ENCODE measurements at places on chromosomes 1 and 21.

DNA sequence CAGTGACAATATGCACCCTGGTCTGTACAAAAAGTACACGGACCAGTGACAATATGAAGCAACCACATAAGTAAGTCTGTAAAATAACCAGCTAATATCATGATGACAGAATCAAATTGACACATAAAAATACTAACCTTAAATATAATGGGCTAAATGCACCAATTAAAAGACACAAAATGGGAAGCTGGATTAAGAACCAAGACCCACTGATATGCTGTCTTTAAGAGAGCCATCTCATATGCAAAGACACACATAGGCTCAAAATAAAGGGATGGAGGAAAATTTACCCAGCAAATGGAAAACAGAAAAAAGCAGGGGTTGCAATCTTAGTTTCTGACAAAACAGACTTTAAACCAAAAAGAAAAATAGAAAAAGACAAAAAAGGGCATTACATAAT is 70.4 kb upstream of the VCAM1 start:
- no peak for DNase-seq

DNA sequence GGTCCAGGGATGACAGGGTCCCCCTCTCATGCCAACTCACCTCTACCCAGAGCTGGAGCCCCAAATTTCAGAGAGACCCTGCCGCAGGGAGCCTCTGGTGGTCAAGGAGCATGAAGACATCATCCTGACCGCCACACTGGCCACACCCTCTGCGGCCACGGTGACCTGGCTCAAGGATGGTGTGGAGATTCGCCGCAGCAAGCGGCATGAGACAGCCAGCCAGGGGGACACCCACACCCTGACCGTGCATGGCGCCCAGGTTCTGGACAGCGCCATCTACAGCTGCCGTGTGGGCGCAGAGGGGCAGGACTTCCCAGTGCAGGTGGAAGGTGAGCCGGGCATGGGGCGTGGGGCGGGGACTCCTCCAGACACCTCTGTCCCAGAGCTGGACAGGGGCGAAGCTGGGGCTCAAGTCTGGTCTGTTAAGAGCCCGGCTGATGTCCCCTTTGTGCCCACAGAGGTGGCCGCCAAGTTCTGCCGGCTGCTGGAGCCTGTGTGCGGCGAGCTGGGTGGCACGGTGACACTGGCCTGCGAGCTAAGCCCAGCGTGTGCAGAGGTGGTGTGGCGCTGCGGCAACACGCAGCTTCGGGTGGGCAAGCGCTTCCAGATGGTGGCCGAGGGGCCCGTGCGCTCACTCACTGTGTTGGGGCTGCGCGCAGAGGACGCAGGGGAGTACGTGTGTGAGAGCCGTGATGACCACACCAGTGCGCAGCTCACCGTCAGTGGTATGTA is 66.0 kb downstream of the OBSCN start:
- DNase-seq = no peak

DNA sequence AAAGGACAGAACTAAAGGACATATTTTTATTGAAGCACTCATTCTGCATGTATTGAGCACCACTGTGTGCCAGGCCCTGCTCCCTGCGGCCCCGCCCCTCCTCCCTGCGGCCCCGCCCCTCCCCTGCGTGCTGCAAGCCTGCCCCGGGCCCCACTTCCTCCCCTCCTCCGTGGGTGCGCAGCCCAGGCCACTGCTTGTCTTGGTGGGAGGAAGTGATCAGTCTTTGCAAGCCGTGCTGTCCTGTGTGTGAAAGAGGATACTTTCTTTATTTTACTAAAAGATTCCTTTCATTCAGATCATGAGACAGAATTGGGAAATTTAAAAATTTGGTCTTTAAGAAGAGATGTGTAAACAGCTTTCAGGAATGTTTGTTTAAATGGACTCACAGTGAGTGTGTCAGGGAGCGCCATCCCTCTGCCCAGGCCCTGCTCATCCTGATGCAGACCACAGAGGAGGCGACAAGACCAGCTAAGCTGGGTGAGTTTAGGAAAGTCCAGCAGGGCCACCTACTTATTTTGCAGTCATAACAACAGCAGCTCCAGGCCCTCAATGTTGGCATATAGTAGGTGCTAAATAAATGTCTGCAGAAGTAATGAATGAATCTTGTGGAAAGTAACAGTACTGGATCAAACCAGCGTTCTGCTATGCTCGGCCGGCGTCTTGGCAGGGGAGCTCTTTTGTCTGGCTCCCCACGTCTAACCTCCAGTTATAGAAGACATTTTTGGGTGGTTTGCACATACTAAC is 88.3 kb upstream of the SELENON start:
- DNase-seq = peak; percentile 85

DNA sequence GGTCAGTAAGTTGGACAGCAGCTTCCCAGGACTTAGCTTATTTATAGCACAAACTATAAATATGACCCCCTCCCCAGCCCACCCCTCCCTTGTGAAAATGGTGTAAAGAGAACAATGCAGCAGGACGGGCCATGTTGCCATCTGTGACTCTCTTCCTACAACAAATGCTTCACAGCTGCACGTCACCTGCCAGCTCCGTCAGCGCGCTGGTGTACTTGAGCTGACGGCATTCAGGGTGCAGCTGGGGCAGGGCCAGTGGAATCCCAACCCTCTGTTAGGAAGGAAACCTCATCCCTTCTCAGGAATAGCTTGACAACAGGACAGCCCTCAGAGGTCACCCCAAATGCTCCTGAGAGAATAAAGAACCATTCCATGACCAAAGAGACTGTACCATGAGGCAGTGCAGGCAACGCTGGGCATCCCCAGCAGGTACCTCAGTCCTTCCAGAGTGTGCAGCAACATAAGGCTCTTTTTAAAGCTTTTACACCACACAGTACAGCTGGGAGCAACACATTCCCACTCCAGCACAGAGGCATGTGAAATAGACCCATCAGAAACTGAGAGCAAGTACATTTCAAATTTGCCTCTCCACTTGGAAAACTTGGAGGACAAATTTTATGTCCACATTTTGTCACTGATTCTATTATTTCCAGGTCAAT is 85.0 kb downstream of the ATP1A1 start:
- DNase-seq = no peak

DNA sequence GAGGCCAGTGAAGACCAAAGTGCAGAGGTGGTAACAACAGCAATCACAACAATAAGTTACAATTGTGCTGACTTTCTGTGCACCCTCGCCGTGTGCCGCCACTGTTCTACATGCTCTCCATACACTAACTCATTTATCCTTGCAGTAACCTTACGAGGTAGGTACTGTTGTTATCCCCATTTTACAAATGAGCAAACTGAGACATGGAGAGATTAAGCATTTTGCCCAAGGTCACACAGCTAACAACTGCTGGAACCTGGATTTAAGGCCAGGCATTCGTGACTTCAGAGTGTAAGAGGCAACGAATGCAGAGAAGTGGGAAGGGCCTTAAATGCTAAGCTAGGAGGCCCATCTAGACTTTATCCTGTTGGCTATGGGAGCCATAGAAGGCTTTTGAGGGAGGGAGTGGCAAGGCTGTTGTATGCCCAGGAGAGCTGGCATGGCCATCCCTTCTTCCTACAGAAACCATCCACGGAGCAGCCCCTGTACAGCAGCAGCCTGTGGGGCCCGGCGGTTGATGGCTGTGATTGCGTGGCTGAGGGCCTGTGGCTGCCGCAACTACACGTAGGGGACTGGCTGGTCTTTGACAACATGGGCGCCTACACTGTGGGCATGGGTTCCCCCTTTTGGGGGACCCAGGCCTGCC is 36.6 kb downstream of the AZIN2 start:
- DNase-seq = no peak

DNA sequence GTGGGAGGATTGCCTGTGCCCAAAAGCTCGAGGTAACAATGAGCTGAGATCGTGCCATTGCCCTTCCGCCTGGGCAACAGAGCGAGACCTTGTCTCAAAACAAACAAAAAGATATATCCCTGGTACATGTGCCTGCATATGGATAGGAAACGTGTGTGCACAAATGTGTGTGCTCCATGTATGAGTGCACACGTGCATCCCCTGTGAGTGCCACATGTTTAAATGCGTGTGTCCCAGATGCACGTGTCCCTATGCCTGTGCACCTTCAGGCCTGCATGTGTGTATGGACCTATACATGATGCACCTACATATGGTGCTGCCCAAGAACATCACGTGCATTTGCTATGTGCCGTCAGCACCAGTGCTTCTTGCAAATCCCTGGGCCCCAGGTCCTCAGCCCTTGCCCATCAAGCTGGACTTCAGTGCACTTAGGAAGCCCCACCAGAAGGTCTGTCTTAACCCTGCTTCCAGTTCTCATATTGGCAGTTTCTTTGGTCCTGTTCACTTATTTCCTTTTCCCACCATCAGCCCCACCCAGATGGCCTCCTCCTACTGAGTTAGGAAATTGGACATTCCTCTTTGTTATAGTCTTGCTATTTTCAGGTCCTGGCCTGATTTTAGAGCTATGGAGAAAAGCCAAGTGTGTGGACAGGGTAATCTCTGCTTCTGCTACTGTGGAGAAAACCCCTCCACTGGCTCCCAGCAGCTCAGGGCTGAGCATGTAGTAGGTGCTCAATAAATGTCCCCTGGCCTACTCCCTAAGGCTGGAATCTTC is 15.4 kb downstream of the TIE1 start:
- no peak for DNase-seq

DNA sequence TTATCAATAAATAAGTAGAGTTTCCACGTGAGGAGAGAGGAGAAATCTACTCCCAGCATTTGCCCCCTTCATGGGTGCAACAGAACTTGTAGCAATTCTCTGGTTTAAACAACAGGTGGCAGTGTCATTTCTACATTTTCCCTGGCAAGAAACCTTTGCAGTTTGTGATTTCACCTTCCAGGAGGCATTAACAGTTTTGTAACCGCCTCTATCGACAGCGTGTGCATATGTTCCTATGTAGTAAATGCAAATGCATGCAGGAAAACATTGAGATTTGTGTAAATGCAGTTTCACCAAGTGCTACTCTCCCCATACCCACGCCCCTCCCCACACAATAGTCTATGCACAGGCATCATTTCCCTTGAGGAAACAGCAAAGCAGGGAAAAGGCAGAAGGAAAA is 494.7 kb downstream of the SMYD3 start:
- no peak for DNase-seq

DNA sequence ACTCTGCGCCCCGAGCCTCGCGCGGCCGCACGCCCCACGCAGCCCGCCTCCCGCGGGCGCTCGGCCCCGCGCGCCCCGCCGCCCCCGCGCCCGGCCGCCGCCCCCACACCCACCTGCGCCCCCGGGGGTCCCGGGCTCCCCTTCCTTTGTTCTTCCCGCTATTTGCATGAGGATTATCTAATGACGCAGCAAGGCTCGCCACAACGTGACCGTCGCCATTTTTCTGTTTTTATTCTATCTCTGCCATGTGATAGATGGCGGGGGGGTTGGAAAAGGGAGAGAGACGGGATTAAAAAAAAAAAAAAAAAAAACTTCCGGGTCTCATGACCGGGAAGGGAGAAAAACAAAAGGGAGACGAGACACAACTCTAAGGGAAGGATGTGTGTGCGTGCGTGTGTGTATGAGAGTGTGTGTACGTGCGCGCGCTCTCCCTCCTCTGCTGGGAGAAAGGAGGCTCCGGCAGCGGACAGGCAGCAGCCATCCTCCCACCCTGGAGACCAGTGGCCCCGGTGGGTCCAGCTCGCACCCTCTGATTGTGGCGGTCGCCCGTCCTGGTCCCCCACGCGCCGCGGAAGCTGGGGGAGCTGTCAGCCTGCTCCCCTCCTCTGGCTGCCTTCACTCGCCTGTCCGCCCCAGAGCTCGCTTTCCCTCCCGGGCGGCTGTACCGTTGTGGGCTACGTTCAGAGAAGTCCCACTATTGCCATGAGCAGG is 80.4 kb upstream of the AK4 start:
- peak; percentile 67 for DNase-seq

All from CD4-positive, alpha-beta T cell treated with Interleukin-6 for 4 hours (primary cell).